Myometrial cell (primary cell): ENCODE measurements at places on chromosomes 12 and 14. TPM values are rescaled to one million over a fixed set of nuclear protein-coding genes. Genes with fewer than 3 reads are reported as not detected.

ESYT1 gene
- 240 and 325 TPM in 2 replicates for total RNA-seq

ERO1A gene
- 61.7 and 67.0 TPM in 2 replicates for total RNA-seq

TTC9 gene
- total RNA-seq = not detected in 2 replicates

PAPLN gene
- 5.2 and 8.3 TPM in 2 replicates for total RNA-seq

GSG1 gene
- total RNA-seq = not detected in 2 replicates

TDP1 gene
- total RNA-seq = 27.3 and 35.2 TPM in 2 replicates

SYNDIG1L gene
- total RNA-seq = not detected in 2 replicates

MDP1 gene
- total RNA-seq = 11.8 and 12.8 TPM in 2 replicates

PTCSC3 gene
- total RNA-seq = not detected in 2 replicates

CLEC1B gene
- total RNA-seq = not detected in 2 replicates

SLC41A2 gene
- 4.0 and 10.3 TPM in 2 replicates for total RNA-seq

CMA1 gene
- total RNA-seq = not detected in 2 replicates
